Muscle of leg (tissue), 16 donors: ENCODE measurements at places on chromosomes 4 and X. TPM values are rescaled to one million over a fixed set of nuclear protein-coding genes. Genes with fewer than 3 reads are reported as not detected.

- no peak for DNase-seq
Observed at GRCh38 chr4:97911236-97911906, 231.9 kb downstream of the STPG2 start.

DKK2 gene
- 45.0 TPM for total RNA-seq

GRCh38 chrX:25878806-25879205 is 259.3 kb upstream of the MAGEB18 start:
- no peak for DNase-seq

- DNase-seq = no peak
Observed at GRCh38 chrX:53291596-53291995, 10.2 kb upstream of the IQSEC2 start.

GRCh38 chr4:137700751-137701150 is 168.5 kb upstream of the PCDH18 start:
- DNase-seq = no peak

- DNase-seq = no peak
Observed at GRCh38 chr4:111960241-111960667, 185.0 kb upstream of the FAM241A start.

GLRB gene
- total RNA-seq = 8.9 TPM

NEUROG2 gene
- not detected for total RNA-seq

- DNase-seq = peak; percentile 79
Observed at GRCh38 chr4:165667969-165668368, 205.1 kb upstream of the TLL1 start.

HTN3 gene
- total RNA-seq = not detected

CC2D2A gene
- 20.8 TPM for total RNA-seq

KIF4A gene
- total RNA-seq = 5.1 TPM

RADX gene
- 2.3 TPM for total RNA-seq

DNA sequence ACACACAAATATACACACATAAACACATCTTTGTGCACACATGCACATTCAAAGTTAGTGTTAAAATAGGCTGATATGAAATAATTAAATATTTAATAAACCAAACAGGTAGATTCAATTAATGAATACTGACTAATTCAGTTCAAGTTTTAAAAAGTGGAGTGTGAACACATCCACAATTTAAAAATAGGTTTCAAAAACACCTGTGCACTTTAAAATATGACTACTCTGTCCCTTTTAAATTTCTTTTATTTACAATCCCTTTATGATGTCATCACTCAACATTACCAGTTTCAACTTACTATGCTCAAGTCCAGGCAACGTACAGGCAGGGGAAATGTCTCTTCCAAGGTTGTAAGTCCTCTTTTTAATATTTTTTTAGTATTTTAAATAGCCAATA is at the start of gene CYLC1:
Gene CYLC1 (plus strand): TSS at position 301 of the 400 bp plus-strand sequence. CDS start 37 bp downstream, at position 338.
- no peak for DNase-seq

IL21 gene
- not detected for total RNA-seq

DNA sequence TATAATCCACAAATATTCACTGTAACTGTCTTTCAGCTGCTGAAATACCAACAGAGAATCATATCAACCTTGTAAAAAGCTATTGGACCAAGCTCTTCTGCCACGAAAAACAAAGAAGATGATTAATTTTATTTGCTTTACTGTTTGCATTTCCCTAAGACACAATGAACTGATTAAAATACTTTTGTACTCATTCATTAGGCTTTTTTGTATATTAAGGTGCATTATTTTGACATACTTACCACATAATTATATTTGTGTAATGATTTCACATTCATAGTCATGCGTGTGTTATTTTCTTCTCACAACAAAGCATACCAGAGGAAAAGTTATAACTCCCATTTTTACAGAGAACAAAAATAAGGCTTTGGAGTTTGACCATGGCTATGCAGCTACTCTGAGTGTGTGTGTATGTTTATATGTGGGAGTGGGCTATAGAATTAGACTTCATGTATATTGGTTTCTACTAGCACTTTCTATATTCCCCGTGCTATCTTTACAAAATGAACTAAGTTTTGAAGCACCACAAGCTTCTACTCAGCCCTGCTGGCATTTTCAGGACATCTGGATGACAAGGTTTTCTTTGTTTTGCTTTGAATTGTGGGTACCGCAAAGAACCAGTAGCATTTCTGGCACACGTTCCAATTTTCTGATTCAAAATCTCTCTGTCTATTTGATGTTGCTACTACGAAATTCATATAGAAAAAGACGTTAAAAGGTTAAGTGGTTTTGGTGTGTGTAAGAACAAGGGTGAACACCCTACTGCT is 11.0 kb upstream of the FGF5 start:
- DNase-seq = no peak

- DNase-seq = no peak
Observed at GRCh38 chr4:36757580-36758311, 476.3 kb downstream of the DTHD1 start.

- DNase-seq = no peak
Observed at GRCh38 chrX:129655547-129656249, 942 bp upstream of the APLN start.

GRCh38 chr4:16140879-16141249 is 57.0 kb upstream of the PROM1 start:
- peak; percentile 46 for DNase-seq

SOX3 gene
- 0.04 TPM for total RNA-seq

GRCh38 chr4:80841587-80842281 is 188.8 kb upstream of the BMP3 start:
- DNase-seq = no peak

- no peak for DNase-seq
Observed at GRCh38 chr4:151484396-151485102, 75.6 kb downstream of the FHIP1A start.

SHOX gene
- 2.3 TPM for total RNA-seq

DNA sequence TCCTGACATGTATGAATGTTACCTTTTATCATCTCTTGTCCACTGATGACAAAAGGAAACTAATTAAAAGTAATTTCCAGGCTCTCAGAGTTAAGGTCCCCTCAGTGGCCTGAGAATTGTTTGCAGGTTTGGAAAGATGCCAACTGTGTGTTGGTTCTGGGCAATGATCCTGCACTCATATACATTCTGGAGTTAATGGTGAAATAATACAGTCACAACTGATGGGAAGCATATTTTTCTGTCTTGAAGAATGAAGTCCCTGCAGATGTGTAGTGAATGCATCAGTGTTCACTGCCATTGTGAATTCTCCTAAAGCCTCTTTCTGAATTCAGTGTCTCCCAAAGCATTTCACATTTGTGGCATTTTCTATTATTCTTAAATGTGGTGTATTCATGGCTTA is 238.1 kb upstream of the PPP1R2C start:
- DNase-seq = peak; percentile 35

GRCh38 chrX:39008549-39008948 is 207.3 kb downstream of the MID1IP1 start:
- no peak for DNase-seq

H2BW2 gene
- total RNA-seq = not detected

GRCh38 chrX:2500091-2500802 is 529 bp downstream of the DHRSX start:
- DNase-seq = peak; percentile 54

- no peak for DNase-seq
Observed at GRCh38 chr4:92344216-92344615, 40.5 kb downstream of the GRID2 start.

GRCh38 chr4:97103252-97103651 is 1040.0 kb downstream of the STPG2 start:
- DNase-seq = no peak

TCEAL3 gene
- 6.3 TPM for total RNA-seq

GRCh38 chrX:154021131-154021611 is 1.5 kb upstream of the IRAK1 start:
- DNase-seq = no peak

- no peak for DNase-seq
Observed at GRCh38 chr4:53942712-53943111, 121.7 kb downstream of the CHIC2 start.

DNA sequence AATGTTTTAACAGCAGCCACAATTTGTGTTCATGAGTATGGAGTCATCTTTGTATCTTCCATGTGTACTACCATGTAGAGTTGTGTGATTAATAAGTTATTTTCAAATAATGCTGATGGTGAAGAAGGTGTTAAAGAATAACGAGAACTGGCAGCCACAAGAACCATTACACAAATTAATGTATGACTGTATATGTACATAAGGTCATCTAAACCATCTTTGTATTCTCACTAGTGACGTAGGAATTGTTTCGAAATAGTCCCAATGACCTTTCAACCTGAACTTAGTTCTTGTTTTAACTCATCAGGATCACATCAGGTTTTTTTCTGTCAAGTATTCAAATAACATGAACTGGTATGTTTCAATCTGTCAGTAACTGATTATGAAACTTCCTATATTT is 48.3 kb upstream of the NOCT start:
- DNase-seq = no peak

RIPPLY1 gene
- total RNA-seq = 0.53 TPM

- no peak for DNase-seq
Observed at GRCh38 chr4:21211846-21212245, 511.6 kb downstream of the PACRGL start.

PABPC1L2A gene
- not detected for total RNA-seq

PAGE2 gene
- not detected for total RNA-seq

CT47B1 gene
- not detected for total RNA-seq

DNA sequence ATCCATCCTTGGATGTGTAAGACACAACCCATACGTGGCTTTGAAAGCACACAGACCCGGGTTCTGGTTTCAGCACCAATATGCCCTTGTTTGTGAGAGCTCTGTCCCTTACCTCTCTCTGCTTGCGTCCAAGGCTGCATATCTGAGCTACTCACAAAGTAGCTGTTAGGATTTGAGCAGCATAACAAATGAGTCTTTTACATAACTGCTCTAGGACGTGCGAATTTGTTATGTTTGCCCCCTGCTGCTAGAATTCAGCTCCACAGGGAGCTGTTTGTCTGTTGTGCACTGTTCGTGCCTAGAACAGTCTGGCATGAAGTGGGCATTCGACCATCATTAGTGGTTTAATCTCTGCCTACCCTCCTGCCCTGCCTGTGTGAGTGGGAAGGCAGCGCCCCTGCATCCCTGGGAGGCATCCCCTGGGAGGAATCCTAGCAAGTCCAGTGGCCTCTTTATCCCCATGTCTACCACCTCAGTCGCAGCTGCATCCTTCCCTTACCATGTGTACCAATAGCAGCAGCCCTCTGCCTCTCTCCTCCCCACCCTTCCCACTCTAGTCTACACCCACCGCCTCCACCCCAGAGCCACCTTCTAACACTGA is 42.1 kb downstream of the SLC2A9 start:
- no peak for DNase-seq

GPRASP2 gene
- total RNA-seq = 27.9 TPM

DNA sequence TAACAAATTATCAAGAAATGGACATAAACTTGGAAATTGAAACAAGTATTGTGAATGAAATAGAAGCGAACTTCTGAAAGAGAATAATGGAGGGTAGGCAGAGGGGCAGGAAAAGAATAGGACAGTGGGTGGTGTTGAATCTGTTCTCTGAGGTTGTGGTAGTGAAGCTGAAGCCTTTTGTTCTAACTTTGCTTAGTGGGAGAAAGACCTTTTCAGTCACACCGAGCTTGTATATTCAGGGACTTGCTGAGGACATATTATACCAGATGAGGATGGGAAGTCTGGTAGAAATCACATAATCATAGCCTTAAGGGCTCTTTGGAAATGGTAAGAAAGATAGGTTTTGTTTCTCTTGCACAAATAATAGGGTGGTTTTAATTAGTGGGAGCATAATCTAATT is 115.4 kb upstream of the NDST4 start:
- DNase-seq = no peak

NWD2 gene
- under 0.01 TPM for total RNA-seq

GAGE12J gene
- total RNA-seq = not detected

TMPRSS11A gene
- total RNA-seq = not detected

CNOT6L gene
- total RNA-seq = 23.6 TPM

DNA sequence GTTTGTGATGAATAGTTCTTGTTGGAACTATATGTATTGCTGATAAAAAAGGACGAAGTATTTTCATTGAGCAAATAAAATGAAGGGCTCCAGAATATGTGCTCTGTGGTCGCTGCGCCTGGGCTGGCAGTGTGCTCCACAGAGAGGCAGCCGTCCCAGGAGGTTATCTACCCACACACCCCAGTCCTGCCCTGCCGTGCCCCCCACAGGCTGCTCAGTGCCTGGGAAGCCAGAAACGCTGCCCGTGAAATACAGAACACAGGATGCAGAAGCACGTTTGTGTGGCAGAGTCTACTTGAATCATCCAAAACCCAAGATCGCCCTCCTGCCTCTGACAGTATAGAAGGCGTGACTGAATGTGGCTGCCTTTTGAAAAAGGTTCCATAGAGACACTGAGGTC is 1.4 kb downstream of the CLDN22 start:
- no peak for DNase-seq

ARR3 gene
- total RNA-seq = not detected

DNA sequence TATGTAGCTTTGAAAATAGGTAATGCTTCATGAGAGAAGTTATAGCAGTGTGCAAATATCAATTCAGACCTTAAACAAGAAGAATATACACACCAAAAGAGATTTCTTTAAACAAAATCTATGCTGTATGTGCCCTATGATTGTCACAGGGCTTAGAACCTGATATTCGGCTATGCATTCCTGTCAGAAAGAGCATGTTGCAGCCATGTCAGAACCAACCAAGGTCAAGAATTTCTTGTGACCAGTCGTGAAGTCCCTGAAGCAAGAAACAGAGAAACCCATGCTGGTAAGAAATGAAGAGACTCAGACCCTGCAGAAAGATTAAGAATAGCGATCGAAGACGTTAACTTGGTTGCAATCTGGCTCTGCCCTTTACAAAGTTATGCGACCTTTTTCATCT is 210.3 kb upstream of the SPIN4 start:
- DNase-seq = peak; percentile 13
